ENCODE measurements at places on chromosomes 2 and 18.
A peak's percentile ranks its signal among the peaks of the same experiment; 100 is the strongest.

- DNase-seq, result no peak
Observed at GRCh38 chr18:75088622-75089211, 120.2 kb downstream of the PTGR3 start.

DNA sequence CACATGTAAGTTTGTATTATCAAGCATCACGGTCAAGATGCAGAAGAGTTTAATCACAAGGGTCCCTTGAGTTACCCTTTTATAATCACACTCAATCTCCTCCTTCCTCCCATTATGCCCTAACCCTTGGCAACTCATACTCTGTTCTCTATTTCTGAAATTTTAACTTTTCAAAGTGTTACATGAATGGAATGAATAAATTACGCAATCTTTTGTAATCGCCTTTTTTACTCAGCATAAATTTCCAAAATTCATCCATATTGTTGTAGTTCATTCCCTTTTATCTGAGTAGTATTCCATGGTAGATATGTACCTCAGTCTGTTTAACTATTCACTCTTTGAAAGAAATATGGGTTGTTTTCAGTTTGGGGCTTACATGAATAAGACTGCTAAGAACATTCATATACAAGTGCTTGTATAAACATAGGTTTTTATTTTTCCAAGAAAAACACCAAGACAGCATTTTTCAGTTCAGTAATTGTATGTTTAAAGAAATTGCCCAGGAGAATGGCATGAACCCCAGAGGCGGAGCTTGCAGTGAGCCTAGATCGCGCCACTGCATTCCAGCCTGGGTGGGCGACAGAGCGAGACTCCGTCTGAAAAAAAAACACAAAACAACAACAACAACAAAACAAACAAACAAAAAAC is 430.9 kb upstream of the KCNH7 start:
- no peak for DNase-seq

- DNase-seq, result no peak
Observed at GRCh38 chr18:10893196-10893595, 256.2 kb downstream of the PIEZO2 start.

- no peak for DNase-seq
Observed at GRCh38 chr2:66494708-66495107, 59.8 kb downstream of the MEIS1 start.

DNA sequence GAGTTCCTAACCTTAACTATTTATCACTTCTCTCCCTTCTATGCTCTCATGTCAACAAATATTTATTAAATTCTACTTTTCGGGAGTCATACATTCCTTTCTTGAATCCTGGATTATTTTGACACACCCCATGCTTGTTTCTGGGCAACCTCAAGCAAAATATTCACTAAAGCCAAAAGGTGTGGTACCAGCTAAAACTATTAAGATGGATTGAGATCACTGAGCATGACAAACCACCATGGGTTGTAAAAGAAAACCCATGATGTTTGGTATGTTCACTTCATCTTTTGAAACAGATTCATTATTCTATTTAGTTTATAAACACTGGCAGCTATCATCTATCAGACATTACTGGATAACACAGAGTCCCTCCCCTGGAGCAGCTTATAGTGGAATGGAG is 32.5 kb downstream of the DPP4 start:
- no peak for DNase-seq

GRCh38 chr2:64640153-64641044 is 13.3 kb downstream of the SERTAD2 start:
- DNase-seq, result no peak

- no peak for DNase-seq
Observed at GRCh38 chr2:239197146-239197545, 203.7 kb downstream of the HDAC4 start.

DNA sequence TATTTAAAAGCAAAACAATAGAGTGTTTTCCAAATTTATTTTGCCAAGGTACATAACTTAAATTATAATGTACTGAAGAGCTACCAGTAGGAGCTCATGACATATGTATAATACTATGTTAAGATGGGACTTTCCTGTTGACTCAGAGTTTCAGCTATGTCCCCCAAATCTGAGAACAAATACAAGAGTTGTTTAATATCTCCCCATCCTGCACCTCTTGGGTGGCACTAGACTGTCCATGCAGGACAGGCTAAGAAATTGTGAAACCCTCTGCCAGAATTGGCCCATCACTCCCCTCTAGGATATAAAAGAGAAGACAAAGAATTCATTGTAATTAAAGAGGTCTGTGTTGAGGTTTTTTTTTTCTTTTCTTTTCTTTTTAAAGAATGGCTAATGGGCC is 21.7 kb upstream of the CTAGE1 start:
- DNase-seq, result no peak

- peak; percentile 57 for DNase-seq
Observed at GRCh38 chr2:8514796-8515758, 166.8 kb upstream of the ID2 start.

- no peak for DNase-seq
Observed at GRCh38 chr2:229856413-229856812, 65.4 kb downstream of the TRIP12 start.

DNA sequence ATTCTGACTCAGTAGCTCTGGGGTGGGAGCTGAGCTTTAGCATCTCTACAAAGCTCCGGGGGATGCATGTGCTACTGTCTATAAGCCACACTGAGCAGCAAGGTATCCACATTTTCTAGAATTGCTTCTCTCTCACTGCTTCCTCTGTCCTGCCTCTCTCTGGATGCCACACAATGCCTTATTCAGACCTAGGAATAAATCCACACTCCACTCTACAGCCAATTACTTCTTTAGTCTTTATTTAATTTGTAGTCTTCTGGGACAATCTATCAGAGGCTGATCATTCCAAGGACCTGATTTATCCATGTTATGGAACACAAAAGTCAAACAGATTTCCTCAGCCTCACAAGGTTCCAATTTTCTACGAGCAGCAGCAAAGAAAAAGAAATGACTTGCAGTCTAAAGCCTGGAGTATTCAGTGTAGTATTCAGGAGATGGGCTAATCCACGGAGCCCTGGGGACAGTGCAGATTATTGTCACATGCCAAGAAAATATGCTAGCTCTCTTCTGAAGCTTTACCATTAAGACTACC is 4.4 kb downstream of the BCL2 start:
- DNase-seq, result no peak

GRCh38 chr2:132448771-132449170 is 32.2 kb downstream of the GPR39 start:
- DNase-seq, result no peak

- DNase-seq, result no peak
Observed at GRCh38 chr2:902584-902983, 48.1 kb upstream of the SNTG2 start.

DNA sequence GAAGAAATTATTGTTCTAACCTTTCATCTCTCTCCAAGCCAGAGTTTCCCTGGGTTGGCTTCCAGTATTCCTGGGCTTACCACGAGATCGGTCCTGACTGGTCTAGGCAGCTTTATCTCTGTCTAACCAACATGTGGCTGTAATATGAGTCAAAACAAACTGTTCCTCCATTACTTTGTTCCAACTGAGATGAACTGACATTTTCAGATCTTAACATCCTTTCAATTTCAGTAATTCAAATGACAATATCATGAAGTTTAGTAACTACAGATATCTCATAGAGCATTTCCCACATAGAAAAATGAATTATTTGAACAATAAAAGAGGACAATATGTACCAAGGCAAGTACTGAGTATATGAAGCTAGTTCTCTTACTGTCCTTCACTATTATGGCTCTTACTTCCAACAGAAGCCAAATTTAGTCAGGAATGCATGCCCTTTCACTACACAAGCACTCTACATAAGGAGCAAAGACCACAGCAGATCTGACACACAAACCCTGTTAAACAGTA is 15.5 kb downstream of the SLC25A12 start:
- DNase-seq, result no peak

DNA sequence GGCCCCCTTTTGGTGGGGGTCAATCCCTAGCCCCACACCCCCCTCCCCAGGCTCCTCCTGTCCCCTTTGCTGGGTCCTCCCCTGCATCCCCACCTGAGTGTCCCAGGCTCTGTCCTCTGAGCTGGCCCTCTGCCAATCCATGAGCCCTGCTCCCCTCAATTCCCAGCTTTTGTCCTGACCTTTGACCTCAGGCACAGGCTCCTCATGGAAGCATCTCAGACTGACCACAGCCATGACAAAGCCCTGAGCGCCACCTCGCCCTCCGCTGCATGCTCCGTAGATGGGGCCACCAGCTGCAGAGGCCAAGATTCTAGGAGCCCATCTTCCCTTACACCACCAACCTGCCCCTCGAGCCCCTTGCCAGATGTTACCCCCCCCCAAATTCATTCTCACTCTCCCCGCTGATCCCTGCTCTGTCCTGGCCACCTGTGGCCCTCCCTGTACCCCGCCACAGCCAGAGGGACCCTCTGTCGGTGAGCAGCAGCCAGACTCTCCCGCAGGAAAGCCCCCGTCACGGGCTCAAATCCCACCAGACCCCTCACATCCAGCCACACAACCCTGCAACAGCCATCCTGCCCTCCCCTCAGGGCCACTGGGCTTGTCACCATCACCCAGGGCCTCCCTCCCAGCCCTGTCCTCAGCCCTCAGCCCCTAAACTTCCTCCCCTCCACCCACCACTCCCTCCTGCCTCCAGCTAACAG is 206.0 kb downstream of the MGAT5 start:
- no peak for DNase-seq

DNA sequence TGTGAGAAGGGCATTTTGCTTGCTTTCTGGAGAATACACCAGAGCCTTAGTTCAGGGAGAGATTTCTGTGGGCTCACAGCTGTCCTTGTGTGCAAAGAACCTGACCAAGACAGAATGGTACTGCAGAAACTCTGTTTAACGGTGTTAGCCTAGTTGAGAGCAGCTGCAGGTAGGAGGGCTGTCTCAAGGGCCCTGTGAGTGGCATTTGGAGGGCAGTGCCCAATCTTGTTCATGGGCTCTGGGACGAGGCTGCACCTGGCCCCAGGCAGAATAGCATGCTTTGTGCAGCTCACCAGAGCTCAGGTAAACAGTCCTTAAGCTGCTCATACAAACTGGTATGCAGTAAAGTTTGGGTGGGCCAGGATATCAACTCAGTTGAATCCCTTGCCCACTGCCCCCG is 16.9 kb upstream of the RGPD4 start:
- DNase-seq, result no peak

GRCh38 chr2:188146888-188147287 is 144.8 kb upstream of the GULP1 start:
- no peak for DNase-seq

DNA sequence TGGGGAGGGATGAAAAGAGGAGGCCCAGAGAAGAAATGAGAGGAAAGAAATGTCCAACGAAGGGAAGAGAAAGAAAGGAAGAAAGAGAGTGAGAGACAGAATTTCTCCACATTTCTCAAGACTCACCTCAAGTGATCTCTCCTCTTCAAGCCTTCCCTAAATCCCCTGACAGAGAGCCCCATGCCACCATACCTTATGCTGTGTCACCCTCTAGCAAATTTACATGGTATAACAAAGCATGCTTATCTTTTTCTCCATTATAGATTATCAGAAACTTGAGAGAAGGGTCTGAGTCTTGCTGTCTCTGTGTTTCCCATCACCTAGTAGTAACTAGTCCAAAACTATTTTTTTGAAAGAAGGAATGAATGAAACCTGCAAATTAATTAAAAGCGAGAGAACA is 1208.4 kb downstream of the DPP10 start:
- DNase-seq, result no peak

DNA sequence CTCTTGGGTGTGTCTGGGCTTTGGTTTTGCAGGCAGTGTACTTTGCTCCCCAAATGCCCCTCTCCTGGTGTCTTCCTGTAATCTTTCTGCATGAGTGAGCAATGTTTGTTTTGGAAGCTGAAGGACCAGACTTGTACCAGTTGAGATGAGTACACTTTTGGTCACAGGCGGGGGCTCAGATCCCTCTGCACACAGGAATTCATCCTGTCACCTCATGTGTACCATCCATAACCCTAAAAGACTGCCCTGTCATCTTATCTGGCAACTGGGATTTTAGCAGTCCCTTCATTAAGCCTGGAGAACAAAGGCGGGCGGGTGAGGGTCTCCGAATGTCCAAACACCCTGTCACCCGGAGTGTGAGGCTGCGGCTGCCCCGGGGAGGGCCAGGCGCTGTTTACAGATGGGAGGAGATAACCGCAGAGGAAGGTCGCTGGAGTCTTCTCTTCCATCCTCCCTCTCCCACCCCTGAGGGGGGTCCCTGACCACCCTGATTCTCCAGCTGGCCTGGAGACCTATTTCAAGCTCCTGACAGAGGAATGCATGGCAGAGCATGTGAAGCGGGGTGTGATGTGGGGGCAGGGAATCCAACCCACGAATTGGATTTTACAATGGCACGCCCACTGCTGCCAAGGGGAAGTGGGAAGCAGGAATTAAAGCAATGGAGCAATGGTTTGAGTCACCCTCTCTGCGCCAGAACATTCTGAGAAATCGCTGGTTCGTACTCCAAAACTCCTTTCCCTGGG is 158.2 kb upstream of the MYCN start:
- DNase-seq, result no peak

GRCh38 chr18:41713969-41714825 is 240.8 kb upstream of the PIK3C3 start:
- no peak for DNase-seq

DNA sequence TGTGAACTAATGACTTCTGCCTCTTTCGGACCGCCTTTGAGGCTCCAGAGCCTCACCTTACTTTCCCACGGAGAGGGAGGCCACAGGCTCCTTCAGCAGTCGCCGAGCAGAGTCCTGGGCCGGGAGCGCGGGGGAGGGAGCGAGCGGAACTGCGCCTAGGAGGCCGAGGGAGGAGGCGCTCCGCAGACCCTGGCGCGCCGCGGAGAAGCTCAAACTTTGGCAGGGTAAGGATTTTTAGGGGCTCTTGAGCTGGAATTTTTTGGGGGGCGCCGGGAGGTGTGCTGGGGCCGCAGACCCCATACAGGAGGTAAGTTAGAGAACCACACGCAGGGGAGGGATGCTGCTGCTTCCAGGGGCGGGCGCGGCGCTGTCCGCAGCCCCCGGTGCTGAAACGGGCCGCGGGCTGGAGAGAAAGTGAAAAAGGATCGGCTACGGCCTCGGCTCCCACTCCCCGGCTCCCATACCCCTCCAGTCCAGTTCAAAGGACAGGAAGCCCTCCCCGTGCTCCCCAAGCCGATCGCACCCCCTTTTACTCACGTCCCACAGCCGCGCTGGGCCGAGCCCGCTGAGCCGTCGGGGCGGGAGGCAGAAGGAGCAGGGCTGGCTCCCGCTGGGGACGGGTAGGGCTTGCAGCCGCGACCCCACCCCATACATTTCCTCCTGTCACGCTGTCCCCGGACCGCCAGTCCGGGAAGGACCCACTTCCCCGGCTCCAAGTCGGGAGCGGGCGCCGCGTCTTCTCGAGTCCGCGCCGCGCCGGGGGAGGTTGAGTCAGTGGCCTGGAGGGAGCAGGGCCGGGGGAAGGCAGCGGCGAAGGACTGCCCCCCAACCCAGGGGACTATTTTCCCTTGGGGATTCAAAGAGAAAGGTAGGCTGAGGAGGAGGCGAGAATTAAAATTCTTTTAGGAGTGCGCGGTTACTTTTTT is at the start of gene CNGA3:
Gene CNGA3 (plus strand): TSS at position 146 of the 926 bp plus-strand sequence. CDS start 23,520 bp downstream, outside the sequence.
- DNase-seq, result no peak

DNA sequence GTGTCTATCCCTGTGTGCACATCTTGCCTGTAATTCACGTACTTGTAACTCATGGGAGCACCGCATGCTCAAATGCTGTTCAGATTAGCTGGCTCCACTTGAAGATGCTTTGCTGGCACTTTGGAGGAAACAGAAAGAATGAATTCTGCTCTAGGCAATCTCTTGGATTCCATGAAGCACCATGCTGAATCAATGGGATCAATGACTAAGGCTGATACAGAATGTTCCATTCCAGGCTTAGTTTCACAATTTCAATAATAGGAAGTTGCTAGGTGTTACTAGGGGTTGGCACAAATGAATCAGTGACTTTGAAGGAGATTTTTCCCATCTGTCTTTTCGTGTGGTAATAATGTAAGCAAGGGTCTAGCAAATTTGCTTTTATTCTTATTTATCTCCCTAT is 328.8 kb downstream of the OSR1 start:
- no peak for DNase-seq

Measured in CD4-positive, alpha-beta T cell treated with Interleukin-6 at 100 ng/mL for 8 hours (primary cell).